ENCODE measurements at places on chromosomes 1 and 21.

GRCh38 chr21:42993051-42993712 lies 18.8 kb downstream of the PKNOX1 start:
- DNase-seq, result no peak

GRCh38 chr1:201268604-201269151 lies 14.6 kb upstream of the PKP1 start:
- no peak for DNase-seq

DNA sequence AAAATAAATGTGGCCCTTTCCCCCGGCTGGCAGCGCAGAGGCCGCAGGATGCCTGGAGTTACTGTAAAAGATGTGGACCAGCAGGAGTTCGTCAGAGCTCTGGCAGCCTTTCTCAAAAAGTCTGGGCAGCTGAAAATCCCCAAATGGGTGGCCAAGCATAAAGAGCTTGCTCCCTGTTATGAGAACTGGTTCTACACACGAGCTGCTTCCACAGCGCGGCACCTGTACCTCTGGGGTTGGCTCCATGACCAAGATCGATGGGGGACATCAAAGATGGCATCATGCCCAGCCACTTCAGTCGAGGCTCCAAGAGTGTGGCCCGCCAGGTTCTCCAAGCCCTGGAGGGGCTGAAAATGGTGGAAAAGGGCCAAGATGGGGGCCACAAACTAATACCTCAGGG lies 95.9 kb downstream of the LRIG2 start:
- DNase-seq, result no peak

GRCh38 chr1:230069796-230070195 lies 2.8 kb downstream of the GALNT2 start:
- DNase-seq, result peak; percentile 33

DNA sequence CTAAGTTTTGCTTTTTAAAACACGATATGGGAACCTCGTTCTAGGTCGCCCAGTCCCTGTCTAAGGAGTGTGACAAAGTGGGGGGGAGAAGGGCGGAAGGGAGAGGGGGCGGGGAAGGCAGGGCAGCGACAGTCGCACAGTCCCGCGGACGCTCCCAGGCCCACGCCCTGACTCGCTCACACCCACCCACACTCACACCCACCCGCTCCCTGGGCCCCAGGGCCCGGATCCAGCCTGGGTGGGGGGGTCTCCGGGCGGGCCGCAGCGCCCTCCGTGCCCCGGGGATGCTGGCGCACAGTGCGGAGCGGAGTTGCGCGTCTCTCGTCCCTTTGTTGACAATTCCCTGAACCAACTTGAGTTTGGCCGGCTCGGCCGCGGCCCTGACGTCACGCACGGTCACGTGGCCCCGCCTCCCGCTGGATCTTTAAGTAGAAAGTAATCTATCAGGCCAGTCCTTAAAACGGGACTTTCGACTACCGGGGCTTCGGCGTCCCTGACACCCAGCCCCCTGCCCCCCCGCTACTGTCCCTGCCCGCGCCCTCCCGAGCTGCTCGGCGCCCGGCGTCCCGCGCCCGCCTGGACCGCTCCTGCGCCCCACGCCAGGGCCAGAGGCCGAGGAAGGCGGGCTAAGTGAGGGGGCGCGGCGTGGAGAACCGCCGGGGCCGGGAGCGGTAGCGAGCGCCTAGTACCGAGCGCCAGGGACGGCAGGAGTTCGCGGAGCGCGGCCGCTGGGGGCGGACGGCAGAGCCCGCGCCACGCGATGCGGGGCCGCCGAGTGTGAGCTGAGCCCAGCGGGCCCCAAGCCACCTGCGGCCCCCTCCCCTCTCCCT lies at the start of gene FOXD3:
FOXD3 (plus strand) TSS at position 454 of the 830 bp plus-strand sequence. CDS start 492 bp downstream, outside the sequence.
- DNase-seq, result peak; percentile 47

DNA sequence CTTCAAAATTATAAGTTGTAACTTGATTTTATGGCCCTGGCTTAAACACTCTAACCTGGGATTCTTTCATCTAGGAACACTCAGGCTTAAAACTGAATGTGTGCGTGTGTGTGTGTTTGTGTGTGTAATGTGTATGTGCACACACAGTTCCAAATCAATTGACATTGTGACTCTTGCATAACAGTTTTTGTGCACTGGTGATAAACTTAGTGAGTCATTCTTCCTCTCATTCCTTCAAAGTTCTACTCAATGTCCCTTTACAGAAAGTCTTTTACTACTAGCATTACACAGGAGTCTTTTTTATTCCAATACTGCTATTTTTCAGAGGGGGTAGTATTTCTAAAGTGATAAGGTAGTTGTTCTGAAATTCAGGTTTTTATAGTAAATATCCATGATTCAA lies 943.6 kb downstream of the KCNT2 start:
- DNase-seq, result no peak

DNA sequence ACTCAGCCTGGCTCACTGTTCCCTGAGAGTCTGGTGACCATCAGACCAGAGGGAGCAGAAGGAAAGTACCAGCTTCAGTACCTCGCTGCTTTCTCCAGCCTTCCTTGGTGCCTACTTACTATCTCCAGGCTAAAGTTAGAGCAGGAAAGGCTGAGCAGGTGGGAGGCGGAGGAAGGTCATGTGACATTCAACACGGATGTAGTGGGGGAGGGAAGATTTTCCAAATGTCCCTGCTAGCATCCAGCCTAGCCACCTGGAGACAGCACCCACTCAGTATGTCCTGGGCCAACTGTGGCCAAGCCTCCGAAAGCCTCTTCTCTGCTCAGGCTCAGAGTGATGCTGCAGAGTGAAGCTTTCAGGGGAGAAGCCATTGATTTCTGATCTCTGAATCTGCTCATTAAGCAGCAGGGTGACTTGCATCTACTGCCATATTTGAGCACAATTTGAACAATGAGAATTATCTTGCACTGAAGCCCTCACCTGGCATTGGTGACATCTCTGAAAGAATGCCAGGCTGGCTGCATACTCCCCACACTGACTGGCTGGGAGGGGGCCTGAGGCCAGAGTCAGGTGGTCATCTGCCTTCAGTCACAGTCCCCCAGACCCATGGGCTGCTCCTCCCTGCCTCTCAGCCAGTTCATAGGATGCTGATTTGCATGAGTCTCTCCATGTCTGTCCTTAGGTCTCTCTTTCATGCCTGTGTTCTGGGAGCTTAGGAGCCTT lies 86.2 kb downstream of the KCND3 start:
- DNase-seq, result no peak

- DNase-seq, result no peak
These were observed 34.6 kb downstream of the TGFBR3 start for GRCh38 chr1:91851130-91852010.

GRCh38 chr1:152182431-152182830 lies 23.4 kb upstream of the RPTN start:
- DNase-seq, result peak; percentile 22

- DNase-seq, result peak; percentile 93
These were observed at the start of gene LMNA for GRCh38 chr1:156114101-156114918. Gene LMNA (plus strand): TSS chr1:156114711. CDS start chr1:156114919, 208 bp downstream.

- no peak for DNase-seq
These were observed 48.9 kb upstream of the GORAB start for GRCh38 chr1:170483051-170483450.

- DNase-seq, result no peak
These were observed 28.9 kb upstream of the LAPTM5 start for GRCh38 chr1:30786264-30786991.
